Right forelimb (tissue), 1 donor: ENCODE measurements at places on chromosomes 13 and 19.
A peak's percentile ranks its signal among the peaks of the same experiment; 100 is the strongest.

DNA sequence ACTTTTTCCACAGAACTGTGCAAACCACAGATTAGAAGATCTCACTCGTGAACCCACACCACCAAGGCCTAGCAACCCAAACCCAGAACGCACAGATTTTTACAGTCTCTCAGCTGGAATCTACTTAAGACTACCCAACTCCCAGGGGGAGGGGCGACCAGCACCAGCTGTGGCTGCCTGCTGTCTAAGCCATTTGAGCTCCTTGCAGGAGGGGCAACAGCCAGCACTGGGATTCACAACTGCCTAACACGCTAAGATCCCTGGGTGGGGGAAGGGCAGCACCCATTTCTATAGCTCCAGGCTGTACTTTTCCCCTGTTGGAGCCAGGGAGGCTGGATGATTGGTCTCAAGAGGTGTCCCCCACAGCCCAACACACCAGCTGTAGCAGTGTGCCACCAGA lies 368.8 kb downstream of the SUCLA2 start:
- no peak for DNase-seq

GRCh38 chr13:47420568-47420967 lies 523.7 kb upstream of the HTR2A start:
- DNase-seq = no peak

DNA sequence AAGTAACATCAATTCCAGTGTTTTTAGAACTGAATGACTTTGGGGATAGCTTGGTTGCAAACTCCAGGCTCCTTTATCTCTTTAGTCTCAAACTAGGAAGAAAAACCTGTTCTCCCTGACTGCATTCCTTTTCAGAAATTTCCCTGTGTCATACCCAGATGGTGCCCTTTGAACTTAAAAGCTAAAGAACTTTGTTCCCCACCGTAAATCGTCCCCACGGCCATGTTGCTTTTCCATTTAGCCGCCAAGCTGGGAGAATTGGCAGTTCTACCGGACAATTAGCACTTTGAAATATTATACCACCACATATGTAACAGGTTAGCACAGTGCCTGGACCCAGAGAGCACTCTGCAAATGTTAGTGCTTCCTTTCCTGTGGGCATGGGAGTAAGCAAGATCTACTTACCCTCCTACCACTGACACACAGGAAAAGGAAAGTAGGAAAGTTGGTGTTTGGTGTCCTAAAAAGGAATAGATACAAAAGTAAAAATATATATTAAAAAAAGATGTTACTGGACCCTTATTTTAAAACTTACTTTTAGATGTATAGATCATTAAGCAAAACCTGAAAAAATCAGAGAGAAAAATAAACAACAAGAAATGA lies 191.9 kb upstream of the MIR17HG start:
- DNase-seq = no peak

- peak; percentile 88 for DNase-seq
Observed at GRCh38 chr13:20118268-20119140, 42.3 kb downstream of the GJA3 start.

GRCh38 chr13:99063178-99063577 lies 85.3 kb upstream of the DOCK9 start:
- no peak for DNase-seq

- no peak for DNase-seq
Observed at GRCh38 chr19:49069026-49069425, 3.5 kb downstream of the KCNA7 start.
